GM13977 (cell line): ENCODE measurements at places on chromosomes 2 and 18.

DNA sequence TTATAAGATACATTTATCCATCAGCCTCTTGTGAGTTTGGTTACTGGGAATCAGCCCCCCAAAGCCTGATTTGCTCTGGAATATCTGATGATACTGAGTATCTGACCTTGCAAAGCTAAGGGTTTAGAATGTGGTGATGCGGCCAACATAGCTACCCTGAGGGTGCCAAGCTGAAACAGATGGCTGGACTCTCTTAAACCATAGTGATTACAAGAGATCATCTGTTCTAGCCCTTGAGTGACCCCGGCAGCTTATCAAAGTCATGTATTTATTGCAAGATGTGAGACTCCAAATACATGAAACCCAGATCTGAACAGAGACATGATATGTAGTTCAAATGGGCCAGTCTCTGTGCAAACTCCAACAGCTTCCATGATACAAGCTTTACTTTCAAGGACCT is 78.2 kb upstream of the CABLES1 start:
- DNase-seq, result no peak

DNA sequence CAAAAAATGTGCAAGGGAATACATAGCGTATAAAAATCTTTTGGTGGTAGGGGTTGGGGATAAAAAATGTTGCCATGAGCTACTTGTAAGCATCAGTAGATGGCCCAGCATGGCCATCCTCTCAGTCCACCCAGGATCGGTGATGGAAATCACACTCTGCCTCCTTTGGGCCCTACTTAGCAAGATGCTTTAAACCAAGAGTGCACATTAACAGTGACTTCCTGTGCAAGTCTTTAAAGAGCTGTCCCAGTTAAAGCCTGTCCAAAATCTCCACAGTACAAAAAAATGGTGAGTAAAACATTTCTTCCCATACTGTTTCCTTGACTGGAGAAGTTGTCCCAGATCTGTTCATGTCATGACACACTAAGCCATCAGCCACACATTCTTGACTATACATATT is 18.0 kb downstream of the ANKRD44 start:
- DNase-seq, result no peak

DNA sequence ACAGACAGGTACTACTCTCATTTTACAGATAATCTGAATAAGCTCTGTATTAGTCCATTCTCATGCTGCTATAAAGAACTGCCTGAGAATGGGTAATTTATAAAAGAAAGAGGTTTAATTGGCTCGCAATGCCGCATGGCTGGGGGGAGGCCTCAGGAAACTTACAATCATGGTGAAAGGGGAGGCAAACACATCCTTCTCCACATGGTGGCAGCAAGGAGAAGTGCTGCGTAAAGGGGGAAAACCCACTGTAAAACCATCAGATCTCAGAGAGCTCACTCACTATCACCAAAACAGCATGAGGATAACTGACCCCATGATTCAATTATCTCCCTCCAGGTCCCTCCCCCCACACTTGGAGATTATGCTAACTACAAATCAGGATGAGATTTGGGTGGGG is 254.4 kb downstream of the KCNE4 start:
- DNase-seq, result no peak

DNA sequence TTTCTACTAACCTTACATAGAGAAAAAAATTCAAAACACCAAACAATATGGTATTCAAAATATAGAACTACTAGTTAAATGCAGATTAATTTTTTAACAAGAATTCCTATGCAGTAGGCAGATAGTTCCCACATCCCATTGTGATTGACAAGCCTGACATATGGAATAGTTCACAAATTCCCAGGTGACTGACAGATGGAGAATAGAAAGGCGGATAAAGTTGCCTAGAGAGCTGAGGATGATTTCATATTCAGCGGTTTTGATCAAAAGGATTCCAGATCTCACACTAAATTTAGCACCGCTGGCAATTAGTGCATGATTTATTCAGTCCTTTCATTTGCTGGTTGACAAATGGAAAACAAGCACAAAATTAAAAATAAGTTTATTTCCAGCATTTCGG is 733.7 kb upstream of the POU3F3 start:
- DNase-seq, result no peak

DNA sequence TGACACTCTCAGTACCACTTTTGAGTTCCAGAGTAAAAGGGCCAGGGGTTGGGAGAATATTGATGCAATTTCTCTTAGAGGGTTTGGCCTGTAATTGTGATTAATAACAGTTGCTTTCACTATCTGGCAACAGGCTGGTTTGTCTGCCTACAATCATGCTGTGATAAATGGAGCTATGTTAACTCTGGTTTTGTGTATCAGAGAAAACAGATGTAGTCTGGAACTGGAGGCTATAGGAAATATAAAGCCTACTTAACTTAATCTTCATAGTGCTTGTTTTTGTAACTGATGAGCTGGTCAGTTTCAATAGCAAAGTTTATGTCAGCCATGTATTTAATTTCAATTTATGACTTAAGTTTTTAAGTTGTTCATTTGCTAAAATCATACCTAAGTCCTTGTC is 138.0 kb downstream of the AGPS start:
- DNase-seq, result no peak

DNA sequence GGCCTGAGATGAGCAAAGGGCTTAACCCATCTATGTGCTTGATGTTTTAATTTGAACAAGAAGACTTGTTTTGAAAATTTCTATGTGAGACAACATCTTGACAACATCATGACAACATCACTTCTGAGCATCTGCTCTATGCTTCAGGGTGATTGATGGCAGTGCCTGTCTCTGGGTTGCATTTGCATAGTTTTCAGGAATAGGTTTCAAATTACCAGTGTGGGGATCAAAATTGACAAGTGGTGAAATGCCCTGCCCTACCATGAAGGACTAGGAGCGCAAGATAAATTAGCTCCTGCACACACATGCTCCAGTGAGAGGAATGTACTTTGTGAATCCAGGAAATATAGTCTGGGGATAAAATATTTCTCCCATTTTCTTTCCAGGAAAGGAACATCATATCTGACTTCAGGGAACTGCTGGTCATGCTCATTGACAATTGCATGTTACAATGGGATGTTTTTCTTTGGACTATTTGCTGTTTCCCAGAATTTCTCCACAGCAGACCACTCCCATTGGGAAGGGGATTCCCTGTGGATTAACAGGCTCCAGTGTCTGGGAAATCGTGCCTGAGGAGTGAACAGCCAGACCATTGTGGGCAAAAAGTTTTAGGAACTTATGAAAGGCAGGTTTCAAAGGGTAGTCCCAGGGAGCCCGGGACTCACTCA is 45.3 kb upstream of the IL1R2 start:
- DNase-seq, result no peak

DNA sequence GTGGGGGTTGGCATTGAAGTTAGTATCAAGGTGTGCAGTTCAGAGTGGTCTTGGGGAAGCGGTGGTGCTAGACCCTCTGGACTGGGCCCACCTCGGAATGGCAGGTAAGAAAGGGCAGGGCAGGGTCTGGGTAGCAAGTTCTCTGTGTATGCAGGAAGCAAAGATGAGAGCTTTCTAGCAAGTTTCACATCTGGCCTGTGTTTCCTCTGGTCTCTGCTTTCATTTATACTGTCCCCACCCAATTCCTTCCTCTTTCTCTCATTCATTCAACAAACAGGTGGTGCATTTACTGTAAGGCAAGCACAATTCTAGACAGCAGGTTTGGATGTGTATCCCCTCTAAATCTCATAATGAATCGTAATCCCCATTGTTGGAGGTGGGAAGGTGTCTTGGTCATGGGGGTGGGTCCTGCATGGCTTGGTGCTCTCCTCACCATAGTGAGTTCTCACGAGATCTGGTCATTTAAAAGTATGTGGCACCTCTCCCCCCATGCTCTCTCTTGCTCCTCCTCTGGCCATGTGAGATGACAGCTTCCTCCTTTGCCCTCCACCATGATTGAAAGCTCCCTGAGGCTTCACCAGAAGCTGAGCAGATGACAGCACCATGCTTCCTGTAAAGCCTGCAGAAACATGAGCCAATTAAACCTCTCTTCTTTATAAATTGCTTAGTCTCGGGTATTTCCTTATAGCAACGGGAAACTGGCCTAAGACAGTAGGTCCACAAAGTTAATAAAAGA is 51.8 kb downstream of the PKDCC start:
- DNase-seq, result peak; percentile 40

DNA sequence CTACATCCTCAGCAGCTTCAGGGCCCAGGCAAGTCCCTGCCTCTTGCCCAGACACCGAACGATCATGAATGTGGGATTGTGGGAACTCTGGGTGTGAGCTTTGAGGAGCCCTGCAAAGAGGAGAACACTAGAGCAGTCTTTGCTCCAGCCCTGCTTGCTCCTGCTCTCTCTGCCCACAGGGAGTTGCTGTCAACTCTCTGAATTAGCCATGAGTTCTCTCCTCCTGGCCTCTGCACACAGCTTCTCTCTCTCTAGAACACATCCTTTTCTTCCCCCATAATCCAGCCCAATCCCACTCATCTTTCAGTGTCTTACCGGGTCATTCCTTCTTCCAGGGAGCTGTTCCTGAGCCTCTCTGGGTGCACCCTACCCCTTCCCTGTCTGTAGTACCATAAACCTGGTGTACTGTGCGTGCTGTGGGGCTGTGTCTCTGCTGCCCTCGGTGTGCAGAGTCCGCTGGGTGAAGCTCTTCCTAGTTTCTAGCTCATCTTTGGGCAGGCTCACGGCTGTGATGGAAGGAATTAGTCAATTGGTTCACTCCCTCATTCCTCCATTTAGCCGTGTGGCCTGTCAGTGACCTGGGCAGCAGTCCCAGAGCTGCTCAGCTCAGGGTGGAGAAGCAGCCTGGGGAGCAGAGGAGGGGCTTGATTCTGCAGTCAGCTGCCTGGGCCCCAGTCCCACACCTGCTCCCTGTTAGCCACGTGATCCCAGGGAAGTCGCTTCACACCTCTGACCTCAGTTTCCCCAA is 132.9 kb upstream of the HDAC4 start:
- DNase-seq, result no peak

DNA sequence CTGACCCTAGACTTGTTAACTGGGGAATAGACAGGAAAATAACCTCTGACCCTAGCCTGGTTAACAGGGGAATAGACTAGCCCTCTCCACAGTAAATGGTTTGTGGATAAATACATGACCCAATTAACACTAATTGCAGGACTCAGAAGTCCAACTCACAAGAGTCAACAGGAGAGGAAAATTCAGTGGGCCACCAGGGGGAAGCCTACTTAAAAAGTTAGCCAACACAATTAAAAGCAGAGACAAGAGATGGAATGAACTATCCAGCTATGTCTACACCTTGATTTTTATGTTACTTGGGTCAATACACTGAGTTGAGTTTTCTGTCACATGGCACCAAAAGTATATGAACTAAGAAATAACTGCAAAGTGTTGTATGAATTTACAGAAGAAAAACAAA is 158.8 kb upstream of the SLC39A10 start:
- no peak for DNase-seq

DNA sequence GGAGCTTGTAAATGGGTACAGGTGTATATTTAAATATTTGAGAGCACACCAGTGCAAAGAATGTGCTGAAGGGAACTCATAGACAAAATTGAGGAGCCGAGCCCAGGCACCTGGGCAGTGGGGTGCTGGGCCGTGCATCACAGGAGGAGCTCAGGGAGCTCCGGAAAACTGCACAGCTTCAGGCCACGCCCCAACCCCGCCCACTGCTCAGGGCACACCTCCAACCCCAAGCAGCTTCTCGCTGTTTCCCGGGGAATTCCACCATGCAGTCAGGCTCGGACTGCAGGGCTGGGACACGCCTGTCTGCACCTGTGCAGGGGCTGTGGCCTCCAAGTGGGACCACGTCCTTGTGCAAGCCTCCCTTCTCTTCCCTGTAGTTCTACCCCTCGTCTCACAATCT is 243.0 kb downstream of the HDAC4 start:
- no peak for DNase-seq
